ENCODE measurements at places on chromosomes 2 and 18.

DNA sequence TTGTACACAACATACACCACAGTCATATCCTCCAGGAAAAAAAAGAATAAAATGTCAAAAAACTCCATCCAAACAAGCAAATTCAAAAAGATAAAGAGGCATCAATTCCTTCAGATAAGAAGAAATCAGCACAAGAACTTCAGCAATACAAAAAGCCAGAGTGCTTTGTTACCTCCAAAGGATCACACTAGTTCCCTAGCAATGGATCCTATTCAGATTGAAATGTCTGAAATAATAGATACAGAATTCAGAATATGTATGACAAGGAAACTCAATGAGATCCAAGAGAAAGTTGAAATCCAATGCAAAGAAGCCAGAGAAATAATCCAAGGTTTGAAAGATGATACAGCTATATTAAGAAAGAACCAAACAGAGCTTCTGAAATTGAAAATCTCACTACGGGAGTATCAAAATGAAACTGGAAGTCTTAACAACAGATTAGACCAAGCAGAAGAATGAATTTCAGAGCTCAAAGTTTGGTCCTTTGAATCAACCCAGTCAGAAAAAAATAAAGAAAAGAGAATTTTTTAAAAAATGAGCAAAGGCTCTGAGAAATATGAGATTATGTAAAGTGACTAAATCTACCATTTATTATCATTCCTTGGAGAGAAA lies 80.6 kb downstream of the TRABD2A start:
- no peak for DNase-seq

GRCh38 chr2:232795920-232796319 lies 19.6 kb upstream of the KCNJ13 start:
- no peak for DNase-seq

GRCh38 chr2:176101216-176101830 lies 1.7 kb downstream of the HOXD12 start:
- no peak for DNase-seq

DNA sequence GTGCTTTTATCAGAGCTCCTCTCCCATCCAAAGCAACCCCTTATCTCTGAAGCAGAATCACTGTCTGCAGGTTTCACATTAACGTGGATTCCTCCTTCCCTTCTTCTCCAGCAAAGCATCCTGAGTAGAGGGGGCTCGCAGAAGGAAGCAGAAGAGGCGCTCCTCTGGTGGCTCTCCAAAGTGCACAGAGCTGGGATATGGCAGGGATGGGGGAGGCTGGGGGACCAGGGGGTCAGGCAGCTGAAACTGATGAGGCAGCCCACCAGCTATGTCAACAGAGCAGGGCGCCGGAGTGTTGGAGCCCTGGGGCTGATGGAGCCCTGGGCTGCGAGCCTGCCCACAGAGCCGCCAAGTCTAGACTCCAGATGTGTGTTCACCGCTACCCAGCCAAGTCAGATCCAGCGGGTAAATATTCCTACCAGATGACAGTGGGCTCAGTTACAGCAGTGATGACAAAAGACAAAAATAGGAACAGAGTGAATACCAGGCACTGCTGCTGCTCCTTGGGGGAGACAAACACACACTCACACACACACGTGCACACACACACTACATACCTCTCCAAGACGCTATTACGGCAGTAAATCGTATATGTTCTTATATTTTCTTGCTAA lies 678.3 kb upstream of the ID2 start:
- no peak for DNase-seq

DNA sequence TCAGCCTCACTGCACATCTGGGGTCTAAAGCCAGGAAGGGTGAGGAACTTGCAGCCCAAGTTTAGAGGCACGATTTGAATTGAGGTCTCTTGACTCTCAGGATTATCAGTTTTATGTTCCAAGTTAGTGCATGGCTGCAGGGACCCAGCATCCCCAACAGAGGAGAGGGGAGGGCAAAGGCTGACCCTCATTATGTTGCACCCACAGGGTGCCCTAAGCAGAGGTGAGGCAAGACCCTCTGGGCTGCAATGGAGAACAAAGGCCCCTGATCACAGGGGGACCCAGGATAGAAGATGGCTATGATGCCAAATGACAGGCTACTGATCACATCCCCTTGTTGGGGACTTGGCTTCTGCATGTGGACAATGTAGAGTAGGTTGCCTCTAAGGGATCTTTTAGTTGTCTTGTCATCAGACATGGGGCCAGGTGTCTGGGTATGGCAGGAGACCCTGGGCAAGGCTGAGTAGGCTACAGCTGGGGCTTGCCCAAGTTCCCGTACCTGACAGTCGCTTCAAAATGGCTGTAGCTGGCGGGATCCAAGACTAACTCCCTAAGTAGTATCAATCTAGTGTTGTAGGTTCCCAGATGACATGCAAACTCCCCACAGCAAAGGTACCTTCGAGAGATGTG lies 4.5 kb upstream of the GDF7 start:
- no peak for DNase-seq

- DNase-seq = no peak
These were observed 20.0 kb downstream of the IGFBP2 start for GRCh38 chr2:216653093-216653799.

DNA sequence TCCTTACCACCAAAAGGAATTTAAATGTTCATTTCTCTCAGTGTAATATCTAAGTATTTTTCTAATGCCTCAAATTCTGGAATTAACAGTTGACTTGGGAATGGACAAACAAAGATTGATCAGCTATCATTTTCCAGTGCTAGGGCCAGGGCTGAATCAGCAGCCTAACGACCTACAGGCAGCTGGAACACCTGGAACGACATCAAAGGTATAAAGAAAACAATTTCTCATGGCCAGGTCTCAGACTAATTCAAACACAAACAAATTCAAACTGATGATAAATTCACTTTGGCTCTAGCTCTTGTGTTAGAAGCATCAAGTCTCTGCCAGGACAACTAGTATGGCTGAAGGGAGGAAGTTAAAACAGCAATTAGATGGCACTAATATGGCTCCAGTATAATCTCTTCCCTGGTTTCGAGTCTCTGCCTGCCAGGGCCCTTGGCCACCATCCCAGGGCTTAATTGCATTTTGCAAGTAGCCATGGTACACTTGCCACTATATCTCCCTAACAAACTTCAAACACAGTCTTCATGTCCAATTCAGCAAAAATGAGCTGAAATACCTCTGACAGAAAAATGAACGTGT lies 70.2 kb upstream of the FSHR start:
- no peak for DNase-seq

DNA sequence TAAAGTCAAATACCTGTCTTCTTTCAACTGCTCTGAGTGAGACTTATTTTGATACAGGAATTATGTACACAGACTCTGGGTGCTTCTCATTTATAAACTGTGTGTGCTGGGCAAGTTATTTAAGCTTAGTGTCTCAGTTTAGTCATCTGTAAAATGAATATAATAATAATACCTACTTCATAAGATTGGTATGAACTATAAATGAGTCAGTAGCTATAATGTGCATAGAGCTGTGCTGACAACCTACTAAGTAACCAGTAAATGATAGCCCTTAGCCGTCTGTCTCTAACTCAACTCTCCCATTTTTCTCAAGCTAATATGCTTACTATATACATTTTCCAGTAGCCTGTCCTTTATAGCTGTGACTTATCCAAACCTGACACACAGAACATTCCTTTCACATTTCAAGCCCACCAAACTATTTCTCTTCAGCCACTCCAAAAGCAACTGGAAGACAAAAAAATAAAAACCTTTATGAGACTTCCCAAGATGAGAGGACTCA lies 319.8 kb downstream of the ETAA1 start:
- no peak for DNase-seq

DNA sequence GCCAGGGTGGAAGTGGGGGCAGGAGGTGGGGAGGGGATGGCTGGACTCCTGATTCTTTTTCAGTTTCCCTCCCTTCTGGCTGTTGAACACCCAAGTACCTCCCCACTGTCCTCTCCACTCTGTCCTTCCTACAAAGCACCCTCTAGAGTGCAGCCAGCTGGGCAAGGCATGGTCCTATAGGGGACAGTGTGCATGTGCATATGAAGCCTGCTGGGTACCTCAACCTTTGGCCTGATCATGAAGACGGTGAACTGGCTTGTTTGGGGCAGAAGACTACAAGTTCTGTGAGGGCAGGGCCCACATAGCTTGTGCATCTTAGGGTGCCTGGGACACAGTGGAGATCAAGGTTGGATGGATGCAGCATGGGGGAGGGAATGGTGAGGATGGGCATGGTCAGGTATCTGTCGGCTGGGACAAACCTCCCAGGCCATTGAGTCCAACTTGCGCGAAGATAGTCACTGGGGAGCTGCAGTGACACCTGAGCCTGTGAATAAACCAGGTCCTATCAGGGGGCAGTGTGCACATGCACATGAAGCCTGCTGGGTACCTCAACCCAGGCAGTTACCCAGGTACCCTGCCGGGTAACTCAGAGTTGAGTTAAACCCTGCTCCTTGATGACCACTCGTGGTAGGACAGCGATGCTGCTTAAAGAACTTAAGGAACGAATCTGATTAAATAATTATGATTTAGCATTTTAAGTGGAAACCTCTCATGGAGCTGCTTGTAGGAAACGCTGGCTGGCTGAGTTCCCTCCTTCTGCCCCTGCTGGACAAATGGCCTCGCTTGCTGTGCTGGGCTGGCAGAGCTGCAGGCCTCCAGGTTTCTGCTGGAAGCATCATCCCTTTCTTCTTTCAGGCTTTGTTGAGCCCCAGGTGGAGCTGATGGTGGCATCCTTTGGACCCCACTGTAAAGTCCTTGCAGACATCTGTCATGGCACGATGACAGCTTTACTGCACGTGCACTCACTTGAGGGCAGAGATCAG lies 84.0 kb downstream of the POLR1A start:
- no peak for DNase-seq

DNA sequence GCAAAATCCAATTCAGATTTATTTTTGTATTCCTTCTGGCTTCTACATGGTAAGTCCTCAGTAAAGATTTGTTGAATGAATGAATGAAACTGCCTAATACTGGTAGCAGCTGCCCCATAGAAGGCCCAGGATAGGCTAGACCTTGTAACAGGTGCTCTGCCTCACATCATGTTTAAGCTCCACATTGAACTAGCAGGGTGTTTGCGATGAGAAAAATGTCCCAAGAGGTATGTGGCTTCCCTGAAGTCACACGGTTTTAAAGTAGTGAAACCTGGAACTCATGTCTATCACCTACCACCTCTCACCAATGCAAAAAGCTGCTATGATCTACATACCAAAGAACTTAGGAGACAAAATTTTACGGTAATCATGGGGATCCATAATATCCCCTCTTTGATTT lies 765 bp upstream of the LHCGR start:
- DNase-seq = no peak

DNA sequence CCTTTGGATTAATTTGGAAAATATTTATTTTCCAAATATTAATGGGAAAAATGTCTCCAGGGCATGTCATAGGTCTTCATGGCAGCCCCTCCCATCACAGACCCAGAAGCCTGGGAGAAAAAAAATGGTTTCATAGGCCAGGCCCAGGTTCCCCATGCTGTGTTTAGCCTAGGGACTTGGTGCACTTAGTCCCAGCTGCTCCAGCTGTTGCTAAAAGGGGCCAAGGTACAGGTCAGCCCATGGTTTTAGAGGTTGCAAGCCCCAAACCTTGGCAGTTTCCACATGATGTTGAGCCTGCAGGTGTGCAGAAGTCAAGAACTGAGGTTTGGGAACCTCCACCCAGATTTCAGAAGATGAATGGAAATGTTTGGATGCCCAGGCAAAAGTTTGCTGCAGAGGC lies 309.6 kb downstream of the SOCS6 start:
- no peak for DNase-seq

DNA sequence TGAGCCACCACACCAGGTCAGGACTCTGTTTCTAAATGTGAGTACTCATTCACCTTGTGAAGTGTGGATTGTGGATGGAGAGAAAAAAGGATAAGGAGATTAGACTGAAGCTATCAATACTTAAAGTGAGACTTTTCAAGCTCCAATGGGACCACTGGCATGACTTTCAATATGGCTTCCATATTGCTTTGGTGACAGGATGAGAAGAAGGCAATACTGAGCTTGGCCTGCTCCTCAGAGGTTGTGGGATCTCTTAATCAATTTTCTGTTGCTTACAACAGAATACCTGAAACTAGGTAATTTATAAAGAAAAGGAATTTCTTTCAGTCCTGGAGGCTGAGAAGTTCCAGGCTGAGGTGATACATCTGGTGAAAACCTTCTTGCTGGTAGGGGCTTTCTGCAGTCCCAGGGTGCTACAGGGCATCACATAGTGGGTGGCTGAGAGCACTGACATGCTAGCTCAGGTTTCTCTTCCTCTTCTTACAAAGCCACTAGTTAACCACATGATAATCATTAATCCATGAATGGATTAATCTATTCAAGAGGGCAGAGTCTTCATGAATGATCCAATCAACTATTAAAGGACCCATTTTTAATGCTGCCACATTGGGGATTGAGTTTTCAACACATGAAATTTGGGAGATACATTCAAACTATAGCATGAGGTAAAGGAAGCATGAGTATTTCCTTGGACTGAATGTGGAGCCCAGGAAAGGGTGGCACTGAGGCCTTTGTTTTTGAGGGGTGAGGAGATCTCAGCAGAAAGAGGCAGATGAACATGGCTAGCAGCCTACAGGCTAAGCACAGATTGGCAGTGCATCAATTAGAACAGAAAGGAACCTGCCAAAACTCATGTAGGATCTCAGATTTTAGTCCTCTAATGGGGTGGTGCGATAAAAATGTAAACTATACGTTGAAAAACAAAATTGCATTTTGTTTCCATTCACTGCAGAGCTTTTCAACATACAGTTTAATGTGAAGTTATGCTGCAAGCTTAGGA lies 274.5 kb downstream of the PIK3C3 start:
- no peak for DNase-seq

GRCh38 chr2:118903029-118903351 lies 39.0 kb upstream of the MARCO start:
- DNase-seq = no peak

GRCh38 chr18:3451183-3451988 lies 1.4 kb downstream of the TGIF1 start:
- peak; percentile 77 for DNase-seq

DNA sequence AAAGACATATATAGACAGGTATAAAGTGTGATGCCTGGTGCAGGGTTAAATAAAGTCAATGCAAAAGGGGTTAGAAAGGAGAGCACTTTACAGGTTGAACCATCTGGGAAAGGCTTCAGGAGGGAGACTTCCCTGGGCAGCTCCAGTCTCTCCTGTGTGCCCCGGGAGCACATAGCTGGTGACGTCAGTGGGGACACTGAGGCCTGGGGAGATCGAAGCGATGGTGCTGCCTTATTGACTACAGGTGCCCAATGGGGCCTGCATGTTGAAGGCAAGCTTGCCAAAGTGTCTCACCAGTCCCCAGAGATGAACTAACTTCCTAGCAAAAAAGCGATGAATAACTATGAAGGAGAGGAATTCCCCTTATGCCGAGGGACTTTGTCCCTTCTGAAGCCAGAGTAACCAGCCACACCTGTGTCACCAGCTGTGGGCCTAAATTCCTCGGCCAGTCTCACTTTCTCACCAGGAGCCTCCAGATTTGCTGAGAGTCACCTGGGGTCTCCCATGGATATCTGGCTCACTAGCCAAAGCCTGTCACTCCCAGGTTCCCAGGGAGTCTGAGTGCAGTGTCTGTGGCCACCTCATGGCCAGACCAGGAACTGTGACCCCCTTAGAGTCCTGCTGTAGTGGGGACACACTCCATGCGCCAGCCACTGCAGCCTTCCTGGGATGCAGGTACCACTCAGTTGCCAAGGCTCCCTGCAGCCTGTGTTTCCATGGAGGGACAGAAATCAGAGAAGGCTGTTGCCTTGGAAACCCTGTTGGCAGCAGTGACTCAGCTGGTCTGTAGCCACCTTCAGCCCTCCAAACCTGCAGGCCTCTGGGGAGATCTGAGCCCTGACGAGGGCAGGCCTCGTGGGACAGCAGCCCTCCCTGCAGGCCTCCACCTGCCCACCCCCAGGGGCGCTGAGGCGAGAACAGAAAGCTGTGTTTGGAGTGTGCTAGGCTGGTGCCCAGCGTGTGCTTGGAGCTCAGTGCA lies 128.7 kb downstream of the CTIF start:
- no peak for DNase-seq
